ENCODE measurements at places on chromosomes 5 and 9.

- DNase-seq = no peak
These were observed 348.9 kb upstream of the RFX3 start for GRCh38 chr9:3874449-3875360.

DNA sequence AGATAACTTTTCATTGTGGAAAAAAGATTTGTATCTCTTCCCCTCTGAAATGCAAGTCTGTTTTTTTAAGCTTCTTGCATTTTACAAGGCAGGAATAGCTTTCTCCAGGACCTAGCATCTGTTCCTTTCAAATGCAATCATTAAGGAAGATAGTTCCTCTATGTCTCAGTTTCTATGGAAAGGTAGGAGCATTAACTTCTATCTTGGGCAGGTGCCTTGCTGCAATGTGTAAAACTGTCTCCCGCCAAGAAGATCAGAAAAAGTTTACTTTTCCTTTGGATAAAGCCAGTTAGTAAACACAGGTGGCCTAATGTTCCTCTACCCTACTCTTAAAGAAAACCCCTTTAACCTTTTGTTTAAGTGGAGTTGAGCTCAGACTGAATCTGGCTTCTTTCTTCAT lies 560.6 kb upstream of the CYLC2 start:
- DNase-seq = no peak

GRCh38 chr9:80175286-80176150 lies 603.8 kb downstream of the TLE4 start:
- no peak for DNase-seq

GRCh38 chr9:36218411-36218901 lies 27.7 kb downstream of the CLTA start:
- no peak for DNase-seq

GRCh38 chr5:56919942-56920662 lies 10.7 kb downstream of the SETD9 start:
- DNase-seq = no peak

- DNase-seq = no peak
These were observed 272.5 kb downstream of the TMEM38B start for GRCh38 chr9:105966834-105967233.

- DNase-seq = no peak
These were observed 478.6 kb downstream of the CCDC171 start for GRCh38 chr9:16031486-16031885.

DNA sequence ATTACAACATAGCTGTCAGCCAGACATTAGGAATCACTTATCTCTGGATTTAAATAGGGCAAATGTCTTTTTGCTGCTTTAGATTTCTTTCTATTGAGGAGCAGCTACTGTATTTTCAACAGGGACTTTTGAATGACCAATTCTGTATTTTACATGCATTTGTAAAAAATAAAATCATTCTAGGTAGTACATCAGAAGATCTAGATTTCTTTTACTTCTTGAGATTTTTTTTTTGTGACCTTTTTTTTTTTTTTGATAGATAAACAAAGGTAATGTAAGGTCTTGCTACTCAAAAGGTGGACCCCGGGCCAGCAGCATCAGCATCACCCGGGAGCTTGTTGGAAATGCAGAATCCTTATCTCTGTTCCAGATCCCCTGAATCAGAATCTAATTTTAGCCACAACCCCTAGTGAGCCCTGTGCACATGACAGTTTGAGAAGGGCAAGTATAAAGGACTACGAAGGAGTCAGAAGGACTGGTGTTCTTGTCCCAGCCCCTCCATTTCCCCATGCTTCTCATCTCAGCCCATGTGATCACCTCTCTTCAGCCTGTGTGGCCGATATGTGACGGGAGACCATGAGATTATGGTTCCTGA lies 37.7 kb upstream of the CKMT2 start:
- no peak for DNase-seq

DNA sequence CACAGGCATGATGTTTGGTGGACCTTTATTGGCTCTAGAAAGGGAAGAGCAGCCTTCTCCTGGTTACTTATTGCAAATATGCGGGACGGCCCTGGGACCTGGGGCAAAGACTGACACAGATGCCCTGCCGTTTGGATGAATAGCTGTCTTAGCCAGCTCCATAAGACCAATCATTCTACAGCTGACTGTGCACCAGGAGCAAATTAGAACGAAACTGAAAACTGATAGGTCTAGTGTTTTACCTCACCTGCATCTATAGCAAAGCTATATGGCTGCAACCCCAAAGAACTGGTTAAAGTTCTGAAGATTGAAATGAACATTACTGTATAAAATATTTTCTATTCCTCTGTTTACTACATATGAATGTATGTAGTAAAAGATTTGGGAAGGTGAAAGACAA lies 34.2 kb upstream of the BNC2 start:
- DNase-seq = no peak

GRCh38 chr9:105912863-105913516 lies 218.6 kb downstream of the TMEM38B start:
- no peak for DNase-seq

GRCh38 chr5:1488882-1489680 lies 34.7 kb downstream of the LPCAT1 start:
- DNase-seq = no peak

DNA sequence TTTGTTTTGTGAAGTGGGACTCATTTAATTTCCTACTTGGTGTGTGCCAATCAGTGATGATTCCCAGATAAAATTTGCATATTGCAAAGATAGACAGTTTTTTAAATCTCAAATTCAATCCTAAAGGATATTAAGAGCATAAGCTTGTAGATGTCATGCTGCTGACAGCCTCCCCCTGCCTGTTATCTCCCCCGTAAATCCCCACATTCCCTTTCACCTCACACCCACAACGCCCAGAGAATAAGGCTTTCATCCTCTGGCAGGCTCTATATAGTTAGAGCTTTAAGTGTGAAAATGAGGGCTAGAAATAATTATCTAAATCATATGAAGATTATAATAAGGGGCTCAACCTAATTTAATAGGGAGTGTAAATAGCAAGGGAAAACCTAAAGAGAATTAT lies 265.0 kb downstream of the TRPM3 start:
- DNase-seq = no peak

- no peak for DNase-seq
These were observed 90.4 kb downstream of the PGM5 start for GRCh38 chr9:68446836-68447235.

GRCh38 chr5:180596668-180597231 lies 5.5 kb upstream of the SCGB3A1 start:
- DNase-seq = no peak

DNA sequence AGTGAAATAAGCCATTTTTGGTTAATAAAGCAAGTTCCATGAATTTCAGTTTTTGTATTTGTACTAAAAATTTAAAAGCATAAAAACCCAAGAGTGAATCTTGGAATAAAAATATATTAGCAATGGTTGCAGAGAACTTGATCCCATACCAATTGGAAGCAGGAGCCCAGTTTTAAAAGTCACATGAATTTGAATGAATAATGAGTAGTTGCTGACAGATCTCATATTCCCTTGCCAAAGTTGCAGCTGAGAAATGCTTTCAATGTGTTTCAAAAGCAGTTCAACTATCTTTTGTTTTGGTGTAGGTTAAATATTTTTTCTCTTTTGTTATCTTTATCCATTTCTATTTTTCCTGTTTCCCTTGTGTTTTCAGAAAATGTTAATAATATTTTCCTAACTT lies 818.6 kb downstream of the CDH18 start:
- no peak for DNase-seq

DNA sequence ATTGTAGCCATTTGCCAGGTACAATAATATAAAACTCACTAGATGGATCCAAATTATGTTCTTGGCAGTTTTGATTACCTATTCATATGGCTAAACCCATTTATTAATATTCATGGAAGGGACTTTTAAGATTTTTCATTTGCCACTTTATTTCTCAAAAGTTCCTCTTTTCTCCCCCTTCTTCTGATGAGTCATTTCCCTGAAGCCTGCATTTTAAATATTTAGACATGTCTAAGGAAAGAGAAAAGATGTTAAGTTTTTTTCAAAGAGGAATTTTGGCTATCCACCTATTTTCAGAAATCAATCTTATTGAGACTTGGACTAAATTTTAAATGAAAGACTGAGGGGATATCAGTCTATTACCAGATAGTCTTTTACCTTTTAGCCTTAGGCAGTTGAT lies 1189.4 kb downstream of the EFNA5 start:
- DNase-seq = no peak

GRCh38 chr5:96124589-96124988 lies 162.9 kb upstream of the ELL2 start:
- DNase-seq = no peak

- no peak for DNase-seq
These were observed 507.7 kb upstream of the PTGER4 start for GRCh38 chr5:40171971-40172370.

DNA sequence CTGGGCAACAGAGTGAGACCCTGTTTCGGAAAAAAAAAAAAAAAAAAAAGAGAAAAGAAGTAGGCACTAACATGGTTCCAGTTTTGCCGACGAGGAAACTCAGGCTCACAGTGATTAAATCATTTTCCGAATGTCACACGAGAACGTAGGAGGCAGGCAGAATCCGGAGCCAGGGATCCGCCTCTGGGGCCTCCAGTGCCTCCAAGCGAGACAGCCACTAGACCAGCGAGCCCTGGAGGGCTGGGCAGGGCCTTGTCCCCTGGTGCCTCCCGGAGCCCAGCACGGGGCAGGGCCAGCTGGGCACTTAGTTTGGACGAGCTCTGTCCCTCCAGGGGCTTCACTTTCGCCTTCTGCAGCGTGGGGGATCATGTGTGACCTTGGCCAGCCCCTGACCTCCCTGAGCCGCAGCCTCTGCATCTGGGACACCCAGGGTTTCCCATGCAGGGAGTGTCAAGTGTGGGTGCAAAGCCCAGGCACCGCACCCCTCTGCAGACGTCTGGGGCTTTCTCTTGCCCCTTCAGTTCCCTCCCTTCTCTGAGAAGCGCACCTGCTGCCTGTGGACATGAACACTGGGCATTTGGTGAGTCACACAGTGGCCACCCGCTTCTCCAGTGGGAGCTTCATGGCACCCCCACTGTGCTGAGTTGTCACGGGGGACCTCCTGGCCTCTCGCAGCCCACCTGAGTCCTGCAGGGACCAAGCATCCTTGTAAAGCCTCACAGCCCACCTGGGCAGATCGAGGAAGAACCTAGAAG lies 80.3 kb downstream of the RXRA start:
- no peak for DNase-seq

DNA sequence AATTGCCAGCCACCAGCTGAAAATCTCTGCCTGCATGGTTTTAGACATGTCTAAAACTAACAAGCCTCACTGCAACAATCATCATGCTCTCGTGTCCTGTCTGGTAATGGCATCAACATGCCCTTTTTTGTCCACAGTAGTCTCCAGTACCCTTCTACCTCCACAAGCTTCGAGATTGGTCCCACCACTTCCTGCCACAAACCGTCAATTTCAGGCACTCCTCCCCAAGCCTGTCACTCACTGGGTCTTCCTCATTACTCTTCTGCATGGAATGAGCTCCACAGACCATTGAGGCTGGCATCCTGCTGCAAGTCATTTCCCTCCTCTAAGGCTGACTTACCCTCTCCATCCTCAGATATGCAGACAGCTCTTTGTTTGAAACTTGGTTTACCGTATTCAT lies 9.0 kb downstream of the LPAR1 start:
- DNase-seq = no peak

- no peak for DNase-seq
These were observed 163.2 kb upstream of the ADAMTS16 start for GRCh38 chr5:4976902-4977301.

Data from esophagus squamous epithelium (tissue), 5 donors.